ENCODE measurements at places on chromosomes 5 and 9.

DNA sequence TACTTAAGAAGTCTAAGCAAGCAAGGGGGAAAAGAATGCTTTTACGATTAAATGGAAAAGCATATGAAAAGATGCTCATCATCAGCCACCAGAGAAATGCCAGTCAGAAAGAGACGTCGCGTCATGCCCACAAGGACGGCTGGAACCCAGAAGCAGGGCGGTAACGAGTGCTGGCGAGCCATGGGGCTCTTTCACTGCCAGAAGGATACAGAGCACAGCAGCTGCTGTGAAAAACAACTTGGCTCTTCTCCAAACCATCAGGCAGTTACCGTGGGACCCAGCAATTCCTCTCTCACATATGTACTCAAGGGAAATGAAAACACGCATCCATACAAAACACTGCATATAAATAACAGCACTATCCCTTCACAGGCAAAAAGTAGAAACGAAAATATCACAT is 95.5 kb downstream of the CAMSAP1 start:
- DNase-seq = no peak

- no peak for DNase-seq
These were observed 96.0 kb downstream of the HINT1 start for GRCh38 chr5:131068893-131069643.

- no peak for DNase-seq
These were observed 48.0 kb upstream of the OSMR start for GRCh38 chr5:38797838-38798237.

GRCh38 chr9:87513880-87514535 is 16.3 kb downstream of the DAPK1 start:
- no peak for DNase-seq

DNA sequence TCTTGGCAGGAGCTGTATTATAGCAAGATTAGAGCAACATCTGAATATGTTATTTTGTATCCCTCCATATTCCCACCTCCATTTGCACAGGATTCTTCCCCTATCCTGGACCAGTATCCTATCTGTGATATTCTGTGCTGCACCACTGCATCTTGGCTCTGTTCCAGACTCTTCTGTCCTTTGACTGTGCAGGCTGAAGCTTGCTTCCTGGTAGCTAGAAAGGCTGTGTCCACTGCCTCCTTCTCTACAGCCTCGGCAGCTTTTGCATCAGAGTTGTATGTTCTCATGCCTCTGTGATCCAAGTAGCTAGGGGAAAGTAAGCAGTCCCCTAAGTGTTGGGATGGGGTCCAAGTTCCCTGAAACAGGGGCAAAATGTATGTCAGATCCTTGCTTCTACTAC is 104.1 kb downstream of the GAS1 start:
- no peak for DNase-seq

DNA sequence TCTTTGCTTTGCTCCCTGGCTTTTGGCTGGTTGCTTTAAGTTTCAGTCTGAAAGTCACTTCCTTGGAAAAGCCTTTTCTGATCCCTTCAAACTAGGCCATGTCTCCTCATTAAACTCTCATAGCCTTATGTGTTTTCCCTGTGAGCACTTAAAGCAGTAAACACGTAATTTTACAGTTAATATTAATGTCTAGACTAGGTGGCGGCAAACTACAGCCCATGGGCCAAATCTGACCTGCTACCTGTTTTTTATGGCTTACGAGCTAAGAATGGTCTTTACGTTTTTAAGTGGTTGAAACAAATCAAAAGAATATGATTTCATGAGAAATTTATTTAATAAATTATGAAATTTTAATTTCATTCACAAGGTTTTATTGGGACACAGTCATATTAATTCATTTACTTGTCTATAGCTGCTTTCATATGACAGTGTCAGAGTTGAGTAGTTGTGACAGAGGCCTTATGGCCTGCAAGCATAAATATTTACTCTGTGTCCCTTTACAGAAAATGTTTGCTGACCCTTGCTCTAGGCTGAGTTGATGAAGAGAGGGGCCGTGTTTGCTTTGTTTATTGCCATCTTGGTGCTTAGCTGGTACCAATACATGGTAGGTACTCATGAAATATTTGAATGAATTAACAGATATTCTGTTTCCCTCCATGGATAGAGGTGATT is 7.4 kb downstream of the SLC44A1 start:
- DNase-seq = no peak

DNA sequence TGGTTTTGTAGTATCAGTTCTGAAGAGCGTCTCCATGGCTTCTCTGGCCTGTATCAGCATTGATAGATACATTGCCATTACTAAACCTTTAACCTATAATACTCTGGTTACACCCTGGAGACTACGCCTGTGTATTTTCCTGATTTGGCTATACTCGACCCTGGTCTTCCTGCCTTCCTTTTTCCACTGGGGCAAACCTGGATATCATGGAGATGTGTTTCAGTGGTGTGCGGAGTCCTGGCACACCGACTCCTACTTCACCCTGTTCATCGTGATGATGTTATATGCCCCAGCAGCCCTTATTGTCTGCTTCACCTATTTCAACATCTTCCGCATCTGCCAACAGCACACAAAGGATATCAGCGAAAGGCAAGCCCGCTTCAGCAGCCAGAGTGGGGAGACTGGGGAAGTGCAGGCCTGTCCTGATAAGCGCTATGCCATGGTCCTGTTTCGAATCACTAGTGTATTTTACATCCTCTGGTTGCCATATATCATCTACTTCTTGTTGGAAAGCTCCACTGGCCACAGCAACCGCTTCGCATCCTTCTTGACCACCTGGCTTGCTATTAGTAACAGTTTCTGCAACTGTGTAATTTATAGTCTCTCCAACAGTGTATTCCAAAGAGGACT is 1.5 kb downstream of the GPR21 start:
- DNase-seq = no peak

DNA sequence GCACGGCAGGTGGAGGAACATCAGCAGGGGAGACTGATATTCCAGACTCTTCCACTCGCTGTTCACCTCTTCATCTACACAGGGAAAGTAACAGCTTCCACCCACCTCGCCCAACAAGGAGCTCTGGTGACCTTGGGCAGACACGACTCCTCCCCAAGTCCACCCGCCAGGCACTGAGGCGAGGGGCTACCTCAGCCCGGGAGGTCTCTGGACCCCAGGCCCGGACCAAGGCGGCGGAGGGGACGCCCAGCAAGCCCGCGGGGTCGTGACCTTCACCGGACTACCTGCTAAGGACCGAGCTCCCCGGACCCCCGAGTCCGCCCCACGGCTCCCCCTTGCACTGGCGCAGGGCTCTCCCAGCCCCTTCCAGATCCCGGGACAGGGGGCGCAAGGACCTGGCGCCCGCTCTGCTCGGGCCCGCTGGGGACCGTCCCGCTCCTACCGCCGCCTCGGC is 70.2 kb upstream of the LPCAT1 start:
- DNase-seq = no peak

GRCh38 chr5:137935694-137936093 is 46.4 kb downstream of the PKD2L2 start:
- no peak for DNase-seq

DNA sequence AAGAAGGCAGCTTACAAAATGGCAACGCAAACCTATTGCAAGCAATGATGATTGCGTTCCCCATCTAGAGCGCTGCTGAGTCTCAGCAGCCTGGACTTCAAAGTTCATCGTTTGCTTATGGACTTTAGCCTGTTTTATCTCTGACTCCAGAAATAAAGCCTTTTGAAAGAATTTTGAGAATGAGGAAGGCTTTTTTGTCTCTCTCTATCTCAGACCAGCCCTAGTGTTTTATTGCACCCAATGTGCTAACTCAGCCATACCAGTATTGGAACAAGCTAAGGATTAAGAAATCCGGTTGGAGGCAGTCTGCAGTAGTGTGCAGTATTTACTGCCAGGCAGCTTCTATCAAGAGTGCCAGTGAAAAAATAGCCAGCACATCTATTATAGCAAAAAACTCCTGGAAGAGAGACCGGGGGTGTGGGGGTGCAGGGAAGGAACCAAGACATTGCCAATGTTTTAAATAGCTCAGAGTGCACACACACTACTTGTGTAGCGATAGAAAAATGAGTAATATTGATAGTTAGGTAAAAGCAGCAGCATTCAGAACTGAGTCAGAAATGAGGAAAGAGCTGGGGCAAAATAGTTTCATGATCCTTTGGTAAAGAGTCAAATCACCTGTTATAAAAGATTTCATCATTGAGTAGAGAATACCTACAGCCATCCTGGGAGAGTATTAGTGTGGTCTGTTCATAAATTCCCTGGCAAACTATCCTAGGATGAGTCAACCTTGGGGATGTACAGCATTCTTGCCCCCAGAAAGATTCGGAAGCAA is 219.0 kb downstream of the ZNF608 start:
- DNase-seq = no peak

- DNase-seq = peak; percentile 11
These were observed 21.4 kb upstream of the FLT4 start for GRCh38 chr5:180670586-180671359.

- DNase-seq = no peak
These were observed 100.4 kb downstream of the IRX2 start for GRCh38 chr5:2651116-2651515.

- DNase-seq = no peak
These were observed 22.9 kb downstream of the ADAMTS2 start for GRCh38 chr5:179322071-179323025.

GRCh38 chr9:18428661-18429060 is 45.3 kb upstream of the ADAMTSL1 start:
- DNase-seq = no peak

DNA sequence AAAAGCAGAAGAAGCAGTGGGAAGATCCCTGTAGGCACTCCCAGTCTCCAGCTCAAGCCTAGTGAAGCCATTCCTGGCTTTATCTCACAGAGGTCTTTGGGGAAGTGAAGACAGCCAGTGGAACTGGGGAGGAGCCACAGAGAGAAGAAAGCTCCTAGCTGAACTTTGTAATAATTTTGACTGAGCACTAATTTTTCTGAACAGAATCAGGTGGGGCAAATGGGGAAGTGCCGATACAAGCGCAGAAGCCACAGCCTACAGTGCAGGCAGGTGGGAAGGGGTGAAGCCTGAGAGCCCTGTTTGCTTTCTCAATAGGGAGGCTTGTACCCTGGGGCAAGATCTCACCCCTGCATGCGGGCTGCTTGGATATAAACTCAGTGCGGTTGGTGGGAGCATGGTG is 48.4 kb upstream of the SNAPC3 start:
- DNase-seq = no peak

DNA sequence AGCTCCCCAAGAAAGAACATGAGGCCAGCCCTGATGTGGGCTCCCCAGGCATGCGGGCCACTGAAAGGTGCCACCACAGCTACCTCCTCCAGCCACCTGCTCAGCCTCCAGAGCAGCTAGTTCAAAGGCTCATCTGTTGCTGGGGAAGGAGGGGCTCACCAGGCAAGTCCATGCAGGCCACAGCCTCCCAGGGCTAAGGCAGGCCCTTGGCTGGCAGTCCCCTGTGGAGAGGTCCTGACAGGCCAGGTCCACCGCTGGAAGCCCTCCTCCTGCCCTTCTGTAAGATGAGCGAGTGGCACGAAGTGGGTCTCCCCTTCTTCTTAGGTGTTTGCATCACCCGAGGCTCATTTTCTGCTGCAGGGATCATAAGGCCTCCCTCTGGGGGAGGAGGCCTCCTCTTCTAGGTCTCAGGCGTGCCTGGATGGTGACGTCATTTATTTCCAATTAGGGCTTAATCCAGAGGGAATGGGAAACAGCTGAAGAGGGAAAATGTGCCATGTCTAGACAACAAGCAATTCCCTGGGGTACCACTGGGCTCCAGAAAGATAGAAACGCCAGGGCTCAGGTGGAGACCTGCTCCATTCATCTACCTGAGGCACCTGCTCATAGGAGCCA is 91.6 kb downstream of the CFAP90 start:
- DNase-seq = no peak

DNA sequence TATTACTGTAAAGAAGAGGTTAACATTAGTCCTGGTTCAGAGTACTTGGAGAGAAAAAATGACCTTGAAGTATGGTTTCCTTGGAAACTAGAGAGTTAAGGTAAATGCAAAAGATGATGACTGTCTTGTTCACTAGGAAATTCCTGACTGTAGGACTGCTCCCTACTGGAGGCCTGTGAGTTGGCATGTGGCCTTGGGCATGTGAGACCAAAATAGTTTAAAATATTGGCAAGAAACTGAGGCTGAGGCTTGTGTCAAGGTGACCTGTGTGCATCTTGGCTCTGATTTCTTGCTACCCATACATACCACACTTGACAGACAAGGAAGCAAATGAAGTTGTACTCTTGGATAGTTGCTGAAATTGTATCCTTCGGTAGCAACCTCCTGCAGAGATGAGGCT is 96.5 kb downstream of the TARS1 start:
- no peak for DNase-seq

DNA sequence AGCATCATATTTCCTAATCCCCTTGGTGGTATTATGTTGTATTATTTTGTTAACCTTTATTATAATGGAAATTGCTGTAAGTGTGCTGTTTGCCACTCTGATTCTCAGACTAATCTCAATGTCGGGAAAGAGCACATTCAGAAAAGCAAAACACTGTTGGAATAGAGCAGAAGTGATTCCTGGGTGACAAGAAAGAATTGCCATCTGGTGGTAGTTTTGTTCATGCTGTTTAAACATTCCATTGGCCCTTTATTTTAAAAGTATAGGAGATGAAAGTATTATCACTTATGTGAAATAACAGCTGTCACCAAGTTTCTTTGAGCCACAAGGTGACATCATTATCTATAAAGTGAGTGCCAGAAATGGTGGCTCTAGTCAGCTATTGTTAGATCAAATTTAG is 301.3 kb upstream of the SGCD start:
- DNase-seq = no peak

DNA sequence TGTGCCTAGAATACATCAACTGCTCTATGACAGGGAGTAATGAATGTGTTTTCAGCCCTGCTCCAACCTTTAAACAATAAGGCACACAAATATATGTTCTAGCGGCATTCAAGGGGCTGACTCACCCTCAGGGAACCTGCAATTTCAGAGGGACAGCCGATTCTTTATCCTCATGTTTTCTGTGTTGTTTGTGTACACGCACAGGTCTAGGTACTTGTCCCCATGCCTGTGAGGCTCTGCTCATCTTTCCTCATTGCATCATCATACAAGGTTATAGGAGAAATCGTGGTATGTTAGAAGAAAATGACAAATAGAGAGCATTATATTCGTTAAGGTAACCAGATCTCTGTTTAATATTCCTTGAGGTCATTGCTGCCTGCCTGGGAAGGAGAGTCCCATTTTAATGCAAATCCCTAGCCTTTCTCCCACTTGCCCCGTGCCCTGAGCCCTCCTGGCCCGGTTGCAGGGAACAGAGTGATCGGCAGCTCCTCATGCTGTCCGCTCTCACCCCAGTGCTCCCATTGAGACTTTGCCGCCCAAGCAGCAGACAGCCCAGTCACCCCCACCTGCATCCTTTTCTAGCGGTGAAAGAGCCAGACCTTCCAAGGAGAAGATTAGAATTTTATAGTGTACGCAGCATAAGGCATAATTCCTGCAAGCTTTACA is 14.6 kb downstream of the MAP1B start:
- no peak for DNase-seq

- DNase-seq = no peak
These were observed 65.9 kb upstream of the NEK6 start for GRCh38 chr9:124191691-124192395.

- no peak for DNase-seq
These were observed 253.4 kb downstream of the ARHGAP26 start for GRCh38 chr5:143023411-143024096.
